ENCODE measurements at places on chromosomes 5 and 9. TPM values are rescaled to one million over a fixed set of nuclear protein-coding genes. Genes with fewer than 3 reads are reported as not detected.

- H3K27me3 ChIP-seq: no peaks in the 10 kb centered on the region
- no peaks in the 10 kb centered on the region for H3K4me1 ChIP-seq
- H3K36me3 ChIP-seq: no peaks in the 10 kb centered on the region
- DNase-seq: no peak
Measured at GRCh38 chr9:27945386-27945785, 372.1 kb upstream of the C9orf72 start.

- no peak overlapping the region for H3K27ac ChIP-seq
- DNase-seq: no peak
- H3K36me3 ChIP-seq: no peaks in the 10 kb centered on the region
- no peaks in the 10 kb centered on the region for H3K27me3 ChIP-seq
- no peak overlapping the region for H3K4me3 ChIP-seq
Measured at GRCh38 chr9:89806371-89807100, 201.7 kb downstream of the GADD45G start.

KIF4B gene
- total RNA-seq: not detected

- no peak for DNase-seq
- H3K4me1 ChIP-seq: no peaks in the 10 kb centered on the region
- H3K4me3 ChIP-seq: no peak overlapping the region
- H3K27ac ChIP-seq: no peak overlapping the region
Measured at GRCh38 chr5:74477761-74478160, 162.8 kb downstream of the ENC1 start.

DNA sequence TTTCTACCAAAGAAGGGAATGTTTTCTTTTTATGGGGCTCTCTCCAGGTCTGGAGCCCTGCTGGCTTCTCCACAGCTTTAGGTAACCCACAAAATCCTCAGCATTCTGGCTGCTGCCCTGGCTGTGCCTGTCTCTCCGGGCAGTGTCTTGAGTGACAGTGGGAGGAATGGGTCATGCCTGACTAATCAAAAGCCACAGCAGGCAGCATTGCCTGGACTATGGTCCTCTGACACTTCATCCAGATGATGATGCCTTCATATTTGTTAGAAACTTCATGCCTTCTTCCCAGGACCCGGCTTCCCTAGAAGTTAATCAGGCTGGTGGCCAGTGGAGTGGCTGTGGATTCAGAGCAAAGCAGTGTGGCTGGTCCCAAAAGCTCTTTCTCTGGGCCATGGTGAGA is 32.2 kb upstream of the TGFBI start:
- H3K4me3 ChIP-seq: no peak overlapping the region
- no peak overlapping the region for H3K27ac ChIP-seq
- H3K36me3 ChIP-seq: no peaks in the 10 kb centered on the region

FAM169A gene
- total RNA-seq: 57.9 TPM

DNA sequence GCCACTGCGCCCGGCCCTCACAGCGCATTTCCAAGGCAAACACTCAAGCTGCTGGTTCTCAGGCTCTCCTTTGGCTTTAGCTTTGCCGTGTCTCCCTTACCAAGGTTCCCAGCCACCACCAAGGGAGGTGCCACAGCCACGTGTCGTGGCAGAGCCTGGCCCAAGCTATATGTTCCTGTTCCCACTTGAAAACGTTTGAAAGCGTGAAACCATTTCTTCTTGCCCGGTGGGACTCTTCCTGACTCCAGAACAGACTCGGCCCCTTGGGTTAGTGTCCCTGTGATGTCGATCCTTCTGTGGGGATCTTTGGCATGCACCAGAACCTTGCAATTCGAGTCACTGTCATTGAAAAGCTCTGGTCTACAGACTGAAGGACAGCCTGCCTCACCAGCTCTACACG is 147.9 kb downstream of the HSD17B3 start:
- DNase-seq: no peak
- no peak overlapping the region for H3K4me3 ChIP-seq
- no peaks in the 10 kb centered on the region for H3K27me3 ChIP-seq
- peaks cover 4% of the 10 kb centered on the region for H3K4me1 ChIP-seq
- no peaks in the 10 kb centered on the region for H3K36me3 ChIP-seq
- H3K27ac ChIP-seq: no peak overlapping the region

GRCh38 chr9:35940458-35941407 is 17.2 kb downstream of the OR2S2 start:
- no peaks in the 10 kb centered on the region for H3K4me1 ChIP-seq
- DNase-seq: no peak
- H3K4me3 ChIP-seq: no peak overlapping the region
- no peak overlapping the region for H3K27ac ChIP-seq
- no peaks in the 10 kb centered on the region for H3K36me3 ChIP-seq

DNA sequence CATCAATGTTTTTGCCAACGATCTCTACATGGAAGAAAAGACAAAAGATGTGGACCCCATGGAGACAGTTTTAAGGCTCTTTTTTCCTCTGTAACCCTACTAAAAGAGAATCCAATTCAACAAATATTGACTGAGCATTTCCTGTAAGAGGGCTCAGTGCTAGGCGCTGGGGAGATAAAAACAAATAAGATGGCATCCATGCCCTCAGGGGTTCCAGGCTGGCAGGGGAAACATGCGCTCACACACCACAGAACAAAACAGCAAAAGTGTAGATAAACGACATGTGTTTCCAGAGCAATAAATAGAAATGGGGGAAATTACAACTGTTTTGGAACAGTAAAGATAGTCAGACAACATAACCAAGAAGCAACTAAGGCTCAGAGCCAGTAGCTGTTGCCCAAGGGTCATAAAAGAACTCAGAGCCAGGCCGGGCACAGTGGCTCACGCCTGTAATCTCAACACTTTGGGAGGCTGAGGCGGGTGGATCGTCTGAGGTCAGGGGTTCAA is 25.2 kb downstream of the ZNF608 start:
- DNase-seq: no peak
- no peaks in the 10 kb centered on the region for H3K27me3 ChIP-seq
- H3K36me3 ChIP-seq: no peaks in the 10 kb centered on the region

DNA sequence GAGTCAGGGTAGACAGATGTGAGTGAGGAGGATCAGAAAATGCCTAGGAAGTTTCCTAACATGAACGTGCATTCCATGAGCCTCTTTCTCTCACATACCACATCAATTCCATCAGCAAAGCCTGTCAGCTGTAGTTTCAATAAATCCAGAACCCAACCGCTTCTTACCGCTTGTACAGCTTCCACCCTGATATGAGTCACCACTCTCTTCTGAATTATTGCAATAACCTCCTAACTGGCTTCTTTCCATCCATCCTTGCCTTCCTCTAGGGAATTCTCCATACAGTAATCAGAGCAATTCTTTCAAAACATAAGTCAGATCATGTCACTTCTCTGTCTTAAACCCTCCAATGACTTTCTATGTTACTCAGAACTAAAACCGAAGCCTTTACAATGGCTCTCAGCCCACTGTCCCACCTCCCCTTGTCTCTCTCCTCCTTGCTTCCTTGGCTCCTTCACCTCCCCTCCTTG is 8.1 kb upstream of the RAD23B start:
- no peak for DNase-seq
- H3K27ac ChIP-seq: no peak overlapping the region
- no peaks in the 10 kb centered on the region for H3K4me1 ChIP-seq
- H3K36me3 ChIP-seq: no peaks in the 10 kb centered on the region
- no peaks in the 10 kb centered on the region for H3K27me3 ChIP-seq

DNA sequence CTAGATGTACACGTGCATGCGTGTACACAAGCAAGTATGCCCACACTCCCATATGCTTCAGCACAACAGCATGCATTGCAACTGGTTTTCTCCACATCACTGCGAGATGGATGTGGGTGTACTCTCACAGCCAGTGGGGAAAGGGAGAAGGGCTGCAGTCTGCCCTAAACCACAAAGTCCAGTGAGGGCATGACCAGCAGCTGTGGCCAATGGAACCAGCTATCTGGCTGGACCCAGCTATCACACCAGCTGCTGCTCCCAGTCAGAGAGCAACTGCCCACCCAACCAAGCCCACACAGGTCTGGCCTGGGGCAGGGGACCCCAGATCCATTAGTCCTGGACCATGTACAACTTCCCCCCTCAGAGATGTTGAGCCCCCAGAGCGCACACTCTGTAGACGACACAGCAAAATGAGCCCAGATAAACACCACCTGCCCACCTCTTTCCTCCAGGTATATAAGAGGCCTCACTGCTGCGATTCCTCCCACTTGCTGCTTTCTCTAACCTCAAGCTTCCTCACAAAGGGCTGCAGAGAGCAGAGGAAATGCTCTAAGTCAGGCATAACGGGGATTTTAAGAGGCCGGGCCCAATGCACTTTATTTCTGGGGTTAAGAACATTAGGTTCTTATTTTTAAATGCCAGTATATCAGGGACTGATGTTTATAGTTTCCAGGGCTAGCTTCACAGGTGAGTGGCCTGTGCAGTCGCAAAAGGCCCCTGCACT is 39.0 kb downstream of the SHB start:
- H3K4me1 ChIP-seq: peaks cover 31% of the 10 kb centered on the region
- no peaks in the 10 kb centered on the region for H3K27me3 ChIP-seq
- no peak overlapping the region for H3K4me3 ChIP-seq
- no peaks in the 10 kb centered on the region for H3K36me3 ChIP-seq
- DNase-seq: no peak

DMRTA1 gene
- 5.5 TPM for total RNA-seq

- H3K4me3 ChIP-seq: no peak overlapping the region
- H3K27me3 ChIP-seq: no peaks in the 10 kb centered on the region
- H3K4me1 ChIP-seq: no peaks in the 10 kb centered on the region
- no peak for DNase-seq
- H3K27ac ChIP-seq: no peak overlapping the region
Measured at GRCh38 chr5:154538492-154538891, 60.5 kb upstream of the HAND1 start.

FSD1L gene
- 1.6 TPM for total RNA-seq

- no peak overlapping the region for H3K4me3 ChIP-seq
- no peaks in the 10 kb centered on the region for H3K4me1 ChIP-seq
- no peak for DNase-seq
- H3K27me3 ChIP-seq: no peaks in the 10 kb centered on the region
- H3K36me3 ChIP-seq: no peaks in the 10 kb centered on the region
- no peak overlapping the region for H3K27ac ChIP-seq
Measured at GRCh38 chr9:113298924-113299770, 4.0 kb downstream of the RNF183 start.

- H3K4me3 ChIP-seq: no peak overlapping the region
Measured at GRCh38 chr5:91024206-91024605, 358.9 kb downstream of the ARRDC3 start.

GRCh38 chr5:68531970-68532369 is 316.4 kb downstream of the PIK3R1 start:
- H3K36me3 ChIP-seq: no peaks in the 10 kb centered on the region
- DNase-seq: no peak
- no peak overlapping the region for H3K27ac ChIP-seq
- H3K4me3 ChIP-seq: no peak overlapping the region
- peaks cover 4% of the 10 kb centered on the region for H3K4me1 ChIP-seq

DNA sequence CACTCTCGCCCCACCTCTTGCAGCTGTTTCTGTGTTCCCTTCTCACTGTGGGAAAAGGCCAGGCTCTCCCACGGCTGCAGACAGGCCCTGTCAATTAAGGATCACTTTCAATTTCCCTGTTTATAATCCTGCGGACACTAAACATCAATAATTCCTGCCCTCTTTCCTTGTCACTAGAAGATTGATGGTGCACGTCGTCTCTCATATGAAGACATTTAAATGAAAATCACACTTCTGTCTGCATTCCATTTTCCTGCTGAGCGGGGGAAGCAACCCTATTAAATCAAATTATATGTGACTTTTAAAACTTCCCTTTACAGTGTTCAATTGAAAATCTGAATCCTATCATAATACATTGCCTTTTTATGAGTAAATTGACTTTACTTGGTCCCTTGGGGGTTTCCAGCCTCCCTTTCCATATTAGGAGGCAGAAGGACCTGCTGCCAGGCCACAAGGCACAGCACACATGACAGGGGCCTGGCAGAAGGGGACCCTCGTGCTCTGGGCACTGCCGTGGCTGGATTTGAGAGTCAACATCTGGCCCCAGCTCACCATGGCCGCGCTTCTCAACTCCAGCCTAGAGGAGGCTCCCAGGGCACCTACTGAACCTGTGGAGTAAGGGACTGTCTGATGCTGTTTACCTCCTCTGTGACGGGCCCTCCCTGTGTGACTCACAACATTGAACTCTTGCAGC is 311.0 kb upstream of the IRX4 start:
- peaks cover 2% of the 10 kb centered on the region for H3K27me3 ChIP-seq
- H3K4me1 ChIP-seq: no peaks in the 10 kb centered on the region
- no peaks in the 10 kb centered on the region for H3K36me3 ChIP-seq
- no peak for DNase-seq
- no peak overlapping the region for H3K27ac ChIP-seq

SV2C gene
- total RNA-seq: 0.28 TPM

GRCh38 chr5:158494541-158494940 is 605.2 kb downstream of the EBF1 start:
- H3K4me3 ChIP-seq: no peak overlapping the region
- H3K27me3 ChIP-seq: no peaks in the 10 kb centered on the region
- no peaks in the 10 kb centered on the region for H3K4me1 ChIP-seq
- no peak for DNase-seq
- H3K27ac ChIP-seq: no peak overlapping the region

DNA sequence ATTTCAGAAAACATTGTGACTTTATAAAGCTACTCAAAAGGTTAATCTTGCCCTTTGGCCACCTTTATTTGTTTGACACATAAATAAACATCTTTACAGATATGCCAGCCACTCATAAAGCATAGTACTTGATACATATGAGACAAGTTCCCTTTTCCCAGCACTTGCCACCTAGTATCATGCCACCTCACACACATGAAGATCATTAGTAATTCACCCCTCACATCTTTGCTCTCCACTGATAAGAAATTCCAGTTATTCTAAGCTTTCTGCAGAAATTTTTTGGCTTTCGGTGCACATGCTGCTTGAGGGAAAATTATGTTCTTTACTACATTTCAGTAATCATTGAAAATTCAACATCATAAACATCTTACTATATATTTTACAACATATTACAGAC is 59.1 kb downstream of the DEPDC1B start:
- H3K4me3 ChIP-seq: no peak overlapping the region
- DNase-seq: no peak
- H3K27me3 ChIP-seq: no peaks in the 10 kb centered on the region
- no peaks in the 10 kb centered on the region for H3K4me1 ChIP-seq
- H3K36me3 ChIP-seq: no peaks in the 10 kb centered on the region

ESM1 gene
- not detected for total RNA-seq

CEP78 gene
- 16.5 TPM for total RNA-seq

EPB41L4B gene
- total RNA-seq: 13.3 TPM

UBE2R2 gene
- total RNA-seq: 25.6 TPM

- no peaks in the 10 kb centered on the region for H3K36me3 ChIP-seq
- no peak overlapping the region for H3K27ac ChIP-seq
- no peak overlapping the region for H3K4me3 ChIP-seq
- DNase-seq: no peak
- no peaks in the 10 kb centered on the region for H3K27me3 ChIP-seq
- H3K4me1 ChIP-seq: no peaks in the 10 kb centered on the region
Measured at GRCh38 chr5:157509587-157509986, 49.6 kb downstream of the NIPAL4 start.

PDZD2 gene
- 10.3 TPM for total RNA-seq

CFAP90 gene
- total RNA-seq: 0.87 TPM

MLANA gene
- not detected for total RNA-seq

- H3K4me3 ChIP-seq: no peak overlapping the region
- H3K4me1 ChIP-seq: no peaks in the 10 kb centered on the region
- no peak overlapping the region for H3K27ac ChIP-seq
- DNase-seq: no peak
- no peaks in the 10 kb centered on the region for H3K27me3 ChIP-seq
Measured at GRCh38 chr9:81906671-81907070, 21.6 kb upstream of the SPATA31D4 start.

- DNase-seq: peak; percentile 16
- no peak overlapping the region for H3K27ac ChIP-seq
- no peak overlapping the region for H3K4me3 ChIP-seq
- no peaks in the 10 kb centered on the region for H3K4me1 ChIP-seq
Measured at GRCh38 chr5:154923441-154924430, 14.3 kb downstream of the GEMIN5 start.
